Right ventricle myocardium superior (tissue), 1 donor: ENCODE measurements at places on chromosomes 7 and 10.

- DNase-seq = no peak
These were observed 13.5 kb upstream of the ADAM22 start for GRCh38 chr7:87920578-87920977.

DNA sequence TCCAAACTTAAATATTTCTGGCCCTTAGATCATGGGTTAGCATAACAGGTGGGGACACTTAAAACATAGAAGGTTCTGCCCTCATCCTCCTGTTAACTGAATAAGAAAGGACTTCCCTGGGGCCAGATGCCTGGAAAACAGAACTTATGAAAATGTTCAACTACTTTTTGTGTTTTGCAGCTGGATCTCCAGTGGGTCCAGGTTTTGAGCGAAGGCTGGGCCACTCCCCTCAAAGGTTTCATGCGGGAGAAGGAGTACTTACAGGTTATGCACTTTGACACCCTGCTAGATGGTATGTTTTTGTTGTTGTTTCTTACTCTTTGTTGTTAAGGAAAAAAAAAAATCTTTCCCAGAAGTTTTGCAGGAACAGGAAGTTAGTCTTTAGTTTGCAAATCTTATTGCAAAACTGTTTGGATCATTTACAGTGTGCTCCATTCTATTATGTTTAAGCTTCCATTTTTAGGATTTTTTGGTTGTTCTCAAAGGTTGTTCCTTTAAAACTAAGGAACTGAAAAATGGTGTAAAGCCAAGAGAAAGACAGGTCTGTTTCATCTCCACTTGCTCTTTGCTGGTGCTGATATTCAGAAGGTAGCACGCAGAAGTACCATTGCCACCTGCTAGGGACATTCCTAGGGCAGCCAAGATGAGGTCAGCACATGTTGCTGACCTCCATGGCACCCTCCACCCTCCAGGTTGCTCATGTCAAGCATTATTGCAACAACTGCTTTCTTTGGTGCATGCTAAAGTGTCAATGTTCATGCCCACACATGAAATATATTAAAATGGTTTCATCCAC, 56.1 kb downstream of the PAPSS2 start:
- no peak for DNase-seq

DNA sequence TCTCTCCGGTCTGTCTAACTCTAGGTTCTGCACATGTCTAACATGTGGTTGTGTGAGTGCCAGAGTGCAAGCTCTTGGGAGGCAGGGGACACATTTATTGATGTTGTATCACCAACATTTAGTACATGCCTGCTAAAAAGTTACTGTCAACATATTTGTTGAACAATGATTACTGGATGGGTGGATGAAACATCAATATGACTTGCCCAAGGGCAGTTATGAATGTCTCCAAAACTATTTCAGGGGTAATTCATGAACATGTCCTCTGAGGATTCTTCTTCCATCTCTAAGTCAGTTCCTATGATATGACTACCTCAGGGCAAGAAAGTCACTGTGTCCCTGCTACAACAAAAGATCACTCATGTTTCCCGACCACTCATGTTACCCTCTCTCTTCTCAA, 91.3 kb upstream of the STEAP1B start:
- no peak for DNase-seq

DNA sequence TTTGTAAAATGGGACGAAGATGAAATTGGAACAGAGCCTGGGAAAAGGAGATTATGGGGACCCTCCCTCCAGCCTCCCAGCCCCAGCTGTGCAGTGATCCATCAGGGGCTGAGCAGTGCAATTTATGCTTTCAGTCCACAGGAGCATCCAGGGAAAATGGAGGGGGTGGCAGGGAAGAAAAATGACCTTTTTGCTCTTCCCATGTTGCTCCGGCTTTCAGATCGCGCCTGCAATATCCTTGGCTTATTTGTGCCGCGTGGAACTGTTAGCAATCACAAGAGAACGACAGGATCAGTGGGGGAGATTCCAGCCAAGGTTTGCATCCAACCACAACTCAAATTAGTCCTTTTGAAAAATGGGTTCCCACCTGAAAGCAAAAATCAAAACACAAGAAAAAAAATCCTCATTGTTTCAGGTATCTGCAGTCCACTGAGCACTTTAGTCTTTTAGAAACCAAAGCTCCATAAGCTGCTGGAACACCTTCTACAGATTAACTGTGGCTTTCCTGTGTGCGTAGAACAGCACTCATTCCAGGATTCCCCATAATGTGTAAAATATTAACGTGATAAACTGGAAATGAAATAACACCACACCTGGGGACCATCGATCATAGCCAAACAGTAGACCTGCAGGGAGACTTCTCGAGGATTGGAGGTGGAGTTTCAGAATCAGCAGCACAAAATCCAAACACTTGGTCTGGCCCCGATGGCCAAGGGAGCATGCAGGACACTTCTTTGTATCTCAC, 30.7 kb upstream of the SFMBT2 start:
- no peak for DNase-seq

DNA sequence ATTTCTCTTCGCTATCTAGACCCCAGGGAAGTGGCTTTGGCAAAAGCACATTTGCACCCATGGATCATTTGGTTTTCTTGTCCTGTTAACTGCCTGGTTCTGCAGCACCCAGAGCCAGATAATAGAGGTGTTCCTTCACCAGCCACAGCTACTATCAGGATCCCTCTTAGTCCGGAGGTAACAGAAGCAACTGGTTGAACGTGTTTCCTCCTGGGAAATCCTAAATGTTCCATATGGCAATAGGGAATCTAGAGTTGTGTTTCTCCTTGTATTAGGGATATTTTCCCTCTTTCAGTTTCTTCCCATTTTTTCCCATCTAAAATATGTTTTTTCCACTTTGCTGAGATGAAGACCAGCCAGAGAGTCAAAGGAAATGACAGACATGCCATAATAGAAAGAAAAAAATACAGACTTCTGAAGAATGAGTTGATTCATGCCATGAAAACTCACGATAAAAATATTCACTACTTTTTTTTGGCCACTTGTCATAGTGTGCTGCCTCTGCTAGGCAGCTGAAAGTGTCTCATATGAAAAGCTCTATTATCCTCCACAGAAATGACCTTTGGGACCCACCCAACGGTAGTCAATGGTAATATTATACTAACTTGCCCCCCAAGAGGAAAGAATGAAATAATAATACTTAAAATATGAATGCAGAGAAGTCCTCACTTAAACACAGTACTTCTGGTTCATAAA, 472.8 kb downstream of the KCNMA1 start:
- no peak for DNase-seq

DNA sequence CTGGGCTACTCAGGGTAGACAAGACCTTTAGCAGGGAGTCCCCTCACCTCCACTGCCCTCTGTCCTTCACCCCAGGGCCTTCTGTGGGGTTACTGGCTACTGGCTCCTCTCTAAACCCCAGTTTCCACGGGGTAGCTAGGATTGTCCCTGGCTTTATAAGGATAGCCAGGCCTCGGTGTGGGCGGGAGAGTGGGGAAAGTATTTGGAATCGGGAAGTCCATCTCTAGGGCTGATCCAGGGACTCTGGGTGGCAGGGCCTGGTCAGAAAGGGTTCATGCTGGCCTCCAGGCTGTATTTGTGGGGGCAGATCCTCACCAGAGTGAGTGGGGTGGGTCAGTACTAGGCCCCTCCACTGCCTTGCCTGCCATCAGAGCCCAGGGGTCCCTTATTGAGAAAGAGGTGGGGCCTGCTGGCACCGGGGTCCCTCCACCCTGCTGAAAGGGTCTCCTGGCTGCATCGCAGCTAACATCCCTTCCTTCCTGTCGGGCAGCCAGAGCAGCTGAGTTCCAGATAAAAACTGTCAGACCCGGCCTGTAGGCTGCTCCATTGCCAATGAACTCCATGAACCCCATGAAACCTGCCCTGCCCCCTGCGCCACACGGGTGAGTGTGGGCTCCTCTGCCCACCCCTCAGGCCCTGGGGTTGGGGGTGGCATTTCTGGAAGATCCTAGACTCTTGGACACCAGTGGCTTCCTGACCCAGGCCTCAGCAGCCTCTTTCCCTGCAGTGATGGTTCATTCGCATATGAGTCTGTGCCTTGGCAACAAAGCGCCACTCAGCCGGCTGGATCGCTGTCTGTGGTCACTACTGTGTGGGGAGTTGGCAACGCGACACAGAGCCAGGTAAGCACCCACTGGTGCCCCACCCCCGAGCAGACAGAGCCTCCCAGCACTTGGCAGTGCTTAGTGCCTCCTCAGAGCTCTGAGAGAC, 7.3 kb downstream of the ZMIZ2 start:
- no peak for DNase-seq

DNA sequence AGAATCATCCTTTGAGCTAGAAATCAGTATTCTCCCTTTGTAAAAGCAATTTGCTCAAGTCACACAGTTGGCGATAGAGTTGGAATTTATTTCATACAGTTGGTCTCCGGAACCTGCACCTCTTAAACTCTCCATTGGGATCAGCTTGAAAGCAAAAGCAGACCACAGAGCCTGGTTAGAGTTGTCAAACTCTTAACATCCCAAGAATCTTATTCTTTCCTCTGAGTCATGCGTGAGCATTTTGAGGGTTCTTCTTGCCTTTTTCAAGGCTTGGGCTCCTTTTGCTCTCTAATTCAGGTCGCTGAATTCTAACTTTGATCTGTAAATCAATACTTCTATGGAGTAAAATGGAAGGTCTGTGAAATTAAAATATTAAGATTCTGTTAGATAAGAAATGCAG, 19.6 kb upstream of the SCIN start:
- no peak for DNase-seq

- DNase-seq = no peak
These were observed 9.0 kb downstream of the AGAP3 start for GRCh38 chr7:151095123-151095797.

- no peak for DNase-seq
These were observed 163.5 kb downstream of the MBL2 start for GRCh38 chr10:52609071-52609470.

DNA sequence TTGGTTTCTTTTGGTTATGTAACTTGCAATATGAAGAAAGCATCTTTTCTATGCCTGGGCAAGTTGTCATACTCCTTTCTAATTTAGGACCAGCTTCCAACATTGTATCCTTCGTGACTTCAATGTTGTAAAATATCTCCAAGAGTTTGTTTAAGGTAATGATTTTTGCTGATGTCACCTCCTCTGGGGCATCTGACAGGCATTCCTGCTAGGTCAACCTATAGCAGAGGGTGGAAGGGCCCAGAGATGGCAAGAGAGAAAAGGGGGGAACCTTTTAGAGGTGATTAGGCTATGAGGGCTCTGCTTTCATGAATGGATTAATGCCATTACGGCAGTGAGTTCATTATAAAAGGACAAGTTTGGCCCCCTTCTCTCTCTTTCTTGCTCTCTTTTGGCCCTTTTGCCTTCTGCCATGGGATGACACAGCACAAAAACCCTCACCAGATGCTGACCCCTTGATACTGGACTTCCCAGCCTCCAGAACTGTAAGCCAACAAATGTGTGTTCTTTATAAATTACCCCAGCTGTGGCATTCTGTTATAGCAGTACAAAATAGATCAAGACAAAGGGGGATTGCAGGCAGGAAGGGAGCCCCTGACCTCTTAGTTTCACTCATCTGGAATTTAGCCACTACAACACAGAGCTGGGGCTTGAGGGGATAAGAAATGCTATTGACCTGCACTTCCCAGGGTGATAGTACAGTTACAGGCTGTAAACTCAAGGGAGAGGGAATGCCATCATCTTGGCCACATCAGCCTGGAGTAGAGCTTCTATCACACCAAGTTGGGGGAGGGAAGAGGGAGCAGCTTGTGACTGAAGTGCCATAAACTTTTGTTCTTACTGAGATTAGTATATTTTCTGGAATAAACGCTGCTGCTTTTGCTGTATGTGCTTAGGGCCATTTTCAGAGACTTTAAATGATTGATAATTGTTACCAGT, 195.9 kb downstream of the CFTR start:
- DNase-seq = no peak

DNA sequence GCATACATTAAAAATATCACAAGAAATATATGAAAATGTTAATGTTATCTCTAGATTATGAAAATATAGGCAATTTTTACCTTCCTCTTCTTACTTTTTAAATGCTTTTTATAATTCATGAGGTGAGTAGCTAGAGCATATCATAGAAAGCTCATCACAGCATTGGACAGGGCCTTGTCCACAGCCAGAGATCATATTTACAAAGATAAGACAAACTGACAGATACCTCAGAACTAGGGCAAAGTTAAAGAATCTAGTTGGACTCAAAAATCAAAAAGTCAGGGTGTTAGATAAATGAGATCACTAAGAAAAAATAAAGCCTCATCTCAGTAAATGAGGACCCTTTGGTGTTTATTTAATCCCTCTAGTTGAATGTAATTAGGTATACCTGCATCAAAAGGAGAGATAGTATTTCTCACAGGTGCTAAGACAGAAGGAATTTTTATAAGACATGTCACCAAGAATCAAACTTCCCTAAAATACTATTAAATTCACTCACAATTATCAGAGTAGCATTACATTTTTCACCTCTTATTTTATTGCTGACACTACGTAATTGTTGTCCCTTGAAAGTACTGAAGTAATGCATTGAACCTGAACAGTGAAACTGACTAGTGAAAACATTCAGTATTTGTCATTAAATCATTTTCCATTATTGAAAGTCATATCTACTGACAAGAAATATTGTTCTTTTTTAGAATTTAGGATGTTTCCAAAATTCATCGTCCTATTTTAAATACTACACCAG, 25.6 kb downstream of the CFAP69 start:
- DNase-seq = no peak

- DNase-seq = no peak
These were observed 422.2 kb upstream of the ANKRD30A start for GRCh38 chr10:36703179-36703578.

GRCh38 chr10:6607182-6607581, 27.1 kb upstream of the PRKCQ start:
- DNase-seq = no peak

DNA sequence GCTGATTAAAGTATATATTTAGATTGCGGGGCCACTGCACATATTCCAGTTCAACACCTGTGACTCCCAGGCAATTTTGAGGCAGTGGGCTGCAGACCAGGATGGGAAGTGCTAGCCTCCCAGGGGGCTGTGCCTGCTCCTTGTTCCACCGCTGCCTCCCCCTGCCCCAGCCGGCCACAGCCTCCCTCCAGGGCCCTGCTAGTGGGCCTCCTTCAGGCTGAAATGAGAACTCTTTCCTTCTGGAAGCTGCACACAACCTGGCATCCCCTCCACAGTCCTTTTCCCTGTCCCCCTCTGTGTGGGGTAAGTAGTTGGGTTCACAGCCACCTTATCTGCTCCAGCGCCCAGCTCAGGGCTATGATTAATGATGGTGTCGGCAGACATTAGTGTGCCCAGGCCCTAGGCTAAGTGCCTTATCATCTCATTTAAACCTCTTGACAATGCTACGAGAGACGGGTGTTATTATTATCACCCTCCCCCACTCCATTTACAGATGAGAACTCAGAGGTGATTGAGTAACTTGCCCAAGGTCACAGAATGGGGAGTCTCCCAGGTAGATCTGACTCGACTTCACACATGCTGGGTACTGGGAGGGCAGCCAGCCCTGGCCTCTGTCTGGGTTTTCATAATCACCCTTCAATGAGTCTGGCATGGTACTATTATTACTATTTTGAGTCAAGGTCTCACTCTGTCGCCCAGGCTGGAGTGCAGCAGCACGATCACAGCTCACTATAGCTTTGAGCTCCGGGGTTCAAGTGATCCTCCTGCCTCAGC, 10.8 kb upstream of the SFRP5 start:
- no peak for DNase-seq

GRCh38 chr7:141076377-141076776, 2.5 kb downstream of the TMEM178B start:
- DNase-seq = no peak

- peak; percentile 85 for DNase-seq
These were observed 88.1 kb downstream of the HIP1 start for GRCh38 chr7:75650681-75651080.
